ENCODE measurements at places on chromosomes 7 and 10.

DNA sequence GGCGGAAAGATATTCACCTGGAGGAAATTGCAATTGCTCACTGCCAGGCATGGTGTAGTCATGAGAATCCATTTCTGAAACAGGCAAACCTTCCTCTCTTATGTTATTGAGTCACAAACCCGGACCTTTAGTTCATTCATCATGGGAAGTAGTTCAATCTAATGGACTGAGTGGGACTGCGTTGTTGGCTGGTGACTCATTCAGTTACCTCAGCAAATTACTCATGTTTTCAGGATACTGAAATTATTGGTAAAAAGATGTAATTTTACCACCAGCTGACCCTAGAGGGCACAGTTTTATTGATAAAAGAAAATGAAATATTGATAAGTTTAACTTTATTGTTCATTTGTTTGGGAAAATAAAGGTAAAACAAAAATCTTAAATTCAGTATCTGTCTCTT is 1194.4 kb upstream of the SORCS1 start:
- DNase-seq, result peak; percentile 31

DNA sequence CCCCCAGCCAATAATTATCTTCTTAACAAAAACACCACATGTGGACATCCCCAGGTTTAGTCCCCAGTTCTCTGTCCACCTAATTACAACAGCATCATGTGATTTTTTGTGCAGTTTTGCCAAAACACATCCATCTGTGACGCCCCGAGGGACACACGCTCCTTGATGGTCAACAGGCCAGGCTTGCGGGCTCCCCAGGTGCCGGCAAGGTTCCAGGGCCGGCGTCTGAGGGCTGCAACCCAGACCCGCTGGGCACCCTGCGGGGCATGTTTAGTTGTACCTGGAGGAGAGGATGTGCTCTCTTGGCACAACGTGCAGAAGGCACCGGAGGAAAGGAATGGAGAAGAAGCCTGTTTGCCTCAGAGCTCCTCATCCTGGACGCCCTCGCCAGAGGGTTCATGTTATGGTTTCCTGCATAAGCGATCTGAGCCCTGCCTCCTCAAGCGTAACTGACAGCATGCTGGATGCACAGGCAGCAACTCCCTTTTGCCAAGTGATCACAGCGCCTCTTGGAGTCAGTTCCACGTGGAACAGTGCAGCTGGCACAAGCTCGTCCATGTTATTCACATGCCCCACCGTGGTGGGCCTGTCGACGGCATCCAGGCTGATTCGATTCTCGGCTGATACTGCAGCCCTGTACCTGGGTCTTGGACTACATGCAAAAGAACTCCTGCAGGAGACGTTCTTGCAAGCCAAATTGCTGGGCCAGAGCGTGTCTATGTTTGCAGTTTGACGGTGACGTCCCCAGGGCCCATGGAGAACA is 41.6 kb downstream of the JAKMIP3 start:
- DNase-seq, result no peak

GRCh38 chr7:15507171-15507570 is 54.6 kb downstream of the AGMO start:
- no peak for DNase-seq

DNA sequence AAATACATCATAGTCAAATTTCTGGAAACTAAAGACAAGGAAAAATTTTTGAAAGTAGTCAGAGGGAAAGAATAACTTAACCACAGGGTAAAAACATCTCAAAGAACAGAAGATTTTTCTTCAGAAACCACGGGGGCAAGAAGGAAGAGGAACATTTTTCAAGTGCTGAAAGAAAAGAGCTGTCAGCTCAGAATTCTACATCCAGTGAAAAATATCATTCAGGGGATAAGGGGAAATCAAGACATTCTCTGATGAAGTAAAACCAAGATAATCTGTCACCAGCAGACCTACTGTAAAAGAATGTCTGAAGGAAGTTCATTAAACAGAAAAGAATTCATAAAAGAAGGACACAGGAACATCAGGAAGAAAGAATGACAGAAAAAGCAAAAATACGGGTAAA is 111.2 kb upstream of the TMEM72 start:
- no peak for DNase-seq

GRCh38 chr10:35349389-35349915 is 13.1 kb downstream of the CCNY start:
- DNase-seq, result no peak

GRCh38 chr10:17655567-17656146 is 11.7 kb downstream of the STAM start:
- no peak for DNase-seq

- no peak for DNase-seq
Measured at GRCh38 chr7:81534996-81535395, 234.9 kb downstream of the HGF start.

All from NCI-H460 (cell line).